Pancreas (tissue), 10 donors: ENCODE measurements at places on chromosomes 5 and 9. TPM values are rescaled to one million over a fixed set of nuclear protein-coding genes. Genes with fewer than 3 reads are reported as not detected.

GRCh38 chr5:16519435-16519834, 53.8 kb upstream of the ZNF622 start:
- H3K36me3 ChIP-seq = no peaks in the 10 kb centered on the region
- DNase-seq = no peak
- H3K4me3 ChIP-seq = no peak overlapping the region
- no peaks in the 10 kb centered on the region for H3K27me3 ChIP-seq

TMEM215 gene
- not detected for total RNA-seq

PCDHGB1 gene
- 1.7 TPM for total RNA-seq

- H3K4me3 ChIP-seq = no peak overlapping the region
- H3K27me3 ChIP-seq = no peaks in the 10 kb centered on the region
- no peaks in the 10 kb centered on the region for H3K36me3 ChIP-seq
- H3K27ac ChIP-seq = no peak overlapping the region
- no peaks in the 10 kb centered on the region for H3K4me1 ChIP-seq
Observed at GRCh38 chr9:124290743-124291554, 33.2 kb downstream of the NEK6 start.

- H3K27ac ChIP-seq = no peak overlapping the region
- no peaks in the 10 kb centered on the region for H3K4me1 ChIP-seq
- H3K36me3 ChIP-seq = no peaks in the 10 kb centered on the region
- no peak for DNase-seq
- H3K27me3 ChIP-seq = no peaks in the 10 kb centered on the region
Observed at GRCh38 chr5:174895360-174895759, 171.0 kb downstream of the MSX2 start.

DNA sequence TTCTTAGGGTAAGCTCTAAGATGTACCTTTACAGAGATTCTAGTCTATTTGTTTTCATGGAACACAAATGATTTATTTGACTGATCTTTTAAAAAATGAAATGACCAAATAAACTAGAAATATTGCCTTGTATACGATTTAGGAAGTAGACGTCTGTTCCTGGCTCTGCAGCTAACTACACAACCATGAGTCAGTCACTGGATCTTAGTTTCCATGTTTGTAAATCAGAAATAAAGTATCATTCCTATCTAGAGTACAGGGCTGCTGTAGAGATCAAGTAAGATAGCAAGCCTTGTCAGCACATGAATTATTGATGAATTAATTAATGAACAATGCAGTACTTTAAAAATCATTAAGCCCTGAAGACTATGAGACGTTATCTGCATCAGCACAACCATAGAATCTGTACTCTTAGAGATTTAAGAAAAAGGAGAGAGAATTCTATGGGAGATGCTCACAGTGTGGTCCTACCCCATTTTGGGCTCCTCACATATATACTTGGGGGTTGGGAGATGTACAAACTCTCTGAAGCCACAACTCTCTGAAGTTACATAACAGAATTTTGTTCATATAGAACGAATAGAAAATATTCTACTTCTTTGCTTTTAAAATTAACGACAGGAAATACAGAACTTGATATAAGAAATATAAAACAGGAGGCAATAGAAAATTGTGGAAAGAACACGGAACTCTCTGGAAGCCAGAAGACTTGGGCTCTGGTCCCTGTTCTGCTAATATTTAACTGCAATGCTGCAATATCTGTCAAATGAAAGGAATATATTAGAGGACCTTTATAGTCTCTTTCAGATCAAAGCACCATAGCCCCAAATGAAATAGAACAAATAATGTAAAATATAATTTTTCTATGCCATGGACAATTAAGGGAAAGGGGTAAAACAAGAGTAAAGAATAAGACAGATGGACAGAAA, 48.4 kb upstream of the HNRNPA0 start:
- DNase-seq = no peak
- H3K4me3 ChIP-seq = no peak overlapping the region
- peaks cover 22% of the 10 kb centered on the region for H3K4me1 ChIP-seq

- H3K36me3 ChIP-seq = peaks cover 3% of the 10 kb centered on the region
- no peaks in the 10 kb centered on the region for H3K27me3 ChIP-seq
- H3K4me3 ChIP-seq = no peak overlapping the region
- H3K4me1 ChIP-seq = no peaks in the 10 kb centered on the region
- no peak for DNase-seq
- H3K27ac ChIP-seq = no peak overlapping the region
Observed at GRCh38 chr5:98004463-98004862, 769.0 kb upstream of the RGMB start.

DNA sequence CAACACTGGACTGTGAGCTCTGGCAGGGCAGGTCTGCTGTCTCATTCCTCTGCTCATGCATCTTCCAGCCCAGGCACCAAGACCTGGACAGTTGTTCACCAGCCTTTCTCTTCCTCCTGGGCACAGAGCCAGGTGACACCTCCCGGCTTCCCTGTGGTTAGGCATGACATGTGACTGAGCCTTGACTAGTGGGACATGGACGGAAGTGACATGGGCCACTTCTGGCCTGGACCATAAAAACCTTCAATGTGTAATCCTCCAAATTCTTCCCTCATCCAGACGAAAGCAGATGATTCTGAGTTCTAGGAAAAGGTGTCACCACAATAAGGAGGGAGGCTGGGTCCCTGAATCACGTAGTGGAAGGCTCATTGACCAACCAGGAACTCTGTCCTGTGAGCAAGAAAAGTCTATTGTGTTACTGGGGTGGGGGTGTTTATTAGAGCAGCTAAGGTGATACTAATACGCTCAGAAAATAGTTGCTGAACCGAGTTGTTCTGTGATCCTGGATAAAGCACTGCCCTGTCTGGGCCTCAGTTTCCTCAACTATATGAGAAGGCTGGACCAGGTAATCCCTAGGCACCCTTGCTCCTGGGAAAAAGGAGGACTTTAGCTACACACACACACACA, 26.6 kb upstream of the CRB2 start:
- no peak for DNase-seq
- H3K4me3 ChIP-seq = no peak overlapping the region
- no peaks in the 10 kb centered on the region for H3K27me3 ChIP-seq

ENG gene
- total RNA-seq = 15.1 TPM

DNA sequence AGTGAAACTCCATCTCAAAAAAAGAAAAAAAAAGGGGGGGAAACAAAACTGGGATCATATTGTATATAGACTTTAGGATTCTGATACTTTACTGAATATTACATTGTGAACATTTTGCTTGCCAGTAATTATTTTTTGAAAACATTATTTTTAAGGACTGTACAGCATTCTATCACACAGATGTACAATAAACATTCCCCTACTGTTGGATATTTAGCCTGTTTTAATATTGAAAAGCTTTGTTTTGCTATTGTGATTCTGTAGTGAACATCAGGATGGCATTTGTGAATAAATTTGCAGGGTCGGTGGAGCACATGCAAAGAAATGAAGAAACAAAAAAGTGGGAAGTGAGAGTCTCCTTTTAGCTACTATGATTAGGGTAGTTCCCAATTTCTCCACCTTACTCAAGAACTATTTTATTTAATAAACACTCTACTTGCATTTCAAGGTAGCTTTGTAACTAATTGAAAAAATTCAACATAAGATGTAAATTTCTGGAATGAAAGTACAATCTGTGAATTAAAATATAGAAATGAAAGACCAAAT, 18.7 kb downstream of the RASGRF2 start:
- H3K27me3 ChIP-seq = no peaks in the 10 kb centered on the region
- no peak for DNase-seq
- no peaks in the 10 kb centered on the region for H3K36me3 ChIP-seq
- H3K4me3 ChIP-seq = no peak overlapping the region

PLGRKT gene
- 7.2 TPM for total RNA-seq

ROPN1L gene
- 1.0 TPM for total RNA-seq

- no peak overlapping the region for H3K27ac ChIP-seq
- no peak for DNase-seq
- H3K4me1 ChIP-seq = no peaks in the 10 kb centered on the region
- H3K36me3 ChIP-seq = no peaks in the 10 kb centered on the region
- no peaks in the 10 kb centered on the region for H3K27me3 ChIP-seq
Observed at GRCh38 chr5:153543288-153543687, 52.8 kb downstream of the GRIA1 start.

DNA sequence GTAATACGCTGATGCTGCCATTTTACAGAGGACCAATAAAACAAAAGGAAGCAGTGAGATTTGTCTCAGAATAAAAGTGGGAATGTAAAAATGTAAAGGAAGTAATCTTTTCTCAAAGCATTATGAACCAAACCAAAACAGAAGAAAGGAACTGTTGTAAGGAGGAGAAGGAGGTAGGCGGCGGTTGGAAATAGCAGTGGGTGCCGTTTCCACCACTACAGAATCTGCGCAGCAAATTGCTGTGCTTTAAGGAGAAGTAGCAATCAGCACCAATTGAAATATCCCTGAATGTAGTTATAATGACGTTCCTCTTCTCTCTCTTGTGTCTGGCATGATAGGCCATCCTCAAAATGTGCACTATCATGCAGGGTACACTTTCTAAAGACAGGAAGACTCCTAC, 455.1 kb upstream of the TLE4 start:
- no peaks in the 10 kb centered on the region for H3K36me3 ChIP-seq
- H3K27ac ChIP-seq = no peak overlapping the region
- H3K4me1 ChIP-seq = no peaks in the 10 kb centered on the region
- DNase-seq = no peak

DNA sequence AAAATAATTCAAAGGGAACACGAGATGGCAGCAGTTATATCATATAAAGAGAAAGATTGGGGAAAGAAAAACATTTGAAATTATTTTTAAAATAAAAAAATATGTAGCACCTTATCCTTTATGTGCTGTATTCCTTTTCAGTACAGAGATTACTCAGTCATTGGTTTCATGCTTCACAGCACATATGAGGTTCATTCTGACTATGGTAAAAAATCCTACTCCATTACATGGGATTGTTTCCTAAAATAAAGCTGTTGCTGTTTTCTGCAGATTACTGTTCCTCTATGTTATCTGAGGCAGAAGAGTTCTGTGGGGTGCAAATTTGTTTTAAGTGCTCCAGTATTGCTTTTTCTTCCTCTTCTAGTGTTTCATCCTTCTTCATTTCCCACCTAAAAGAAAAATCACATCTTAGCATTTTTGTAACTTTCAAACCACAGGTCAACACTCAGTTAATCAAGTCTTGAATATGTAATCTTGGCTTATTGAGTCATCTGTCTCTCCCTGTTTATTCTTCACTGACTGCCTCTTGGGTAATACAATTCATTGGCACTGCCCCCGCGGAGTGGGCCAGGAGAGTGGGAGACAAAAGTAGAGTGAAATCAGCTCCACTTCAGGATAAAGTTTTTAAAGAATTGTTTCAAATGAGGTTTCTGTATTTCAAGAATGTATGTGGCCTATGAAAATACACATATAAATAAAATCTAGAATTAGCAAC, 412.5 kb upstream of the POU5F2 start:
- no peaks in the 10 kb centered on the region for H3K4me1 ChIP-seq
- no peak overlapping the region for H3K27ac ChIP-seq
- DNase-seq = no peak
- no peaks in the 10 kb centered on the region for H3K27me3 ChIP-seq

FABP6 gene
- total RNA-seq = not detected

SLC4A9 gene
- total RNA-seq = not detected

DNA sequence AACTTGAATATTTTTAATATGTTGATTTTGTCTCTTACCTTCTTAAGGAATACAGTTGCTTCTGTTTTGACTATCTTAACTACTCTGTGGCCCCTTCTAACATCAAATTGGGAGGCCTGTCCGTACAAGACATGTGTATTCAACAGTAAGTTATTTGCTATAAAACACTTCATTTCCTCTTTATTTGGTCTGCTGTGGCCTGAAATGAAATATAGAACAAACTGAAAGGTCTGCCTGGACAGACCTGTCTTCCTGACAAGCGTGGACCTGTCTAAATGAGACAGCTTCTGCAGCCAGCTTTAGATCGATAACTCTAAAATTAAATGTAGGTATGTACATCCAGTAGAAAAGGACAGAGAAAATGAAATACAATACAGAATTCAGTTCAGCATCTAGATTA, 2.2 kb upstream of the LPAR1 start:
- DNase-seq = no peak
- H3K27ac ChIP-seq = no peak overlapping the region
- H3K36me3 ChIP-seq = no peaks in the 10 kb centered on the region
- no peaks in the 10 kb centered on the region for H3K27me3 ChIP-seq
- H3K4me1 ChIP-seq = peaks cover 14% of the 10 kb centered on the region

- no peak for DNase-seq
- peak overlapping the region; percentile 34 for H3K4me3 ChIP-seq
- H3K27ac ChIP-seq = peak overlapping the region; percentile 64
- H3K4me1 ChIP-seq = peaks cover 6% of the 10 kb centered on the region
Observed at GRCh38 chr9:5449521-5450358, 602 bp upstream of the CD274 start.

DNA sequence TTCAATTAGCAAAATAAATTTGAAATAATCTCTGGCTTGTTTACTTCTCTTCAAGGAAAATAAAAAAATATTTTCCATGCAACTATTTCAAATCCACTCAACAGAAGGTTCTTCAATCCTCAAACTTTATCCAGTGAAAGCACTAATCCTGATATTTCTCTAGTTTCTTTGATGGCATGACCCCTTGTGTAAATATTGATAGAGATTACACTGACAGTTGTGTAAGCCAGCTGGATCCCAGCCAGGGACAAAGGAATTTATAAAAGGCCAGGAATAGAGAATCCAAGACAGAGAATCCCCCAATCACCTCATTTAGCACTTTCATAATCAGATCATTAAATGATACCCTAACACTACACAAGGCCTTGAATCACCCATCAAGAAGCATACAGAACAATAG, 135.2 kb downstream of the GNA14 start:
- no peaks in the 10 kb centered on the region for H3K36me3 ChIP-seq
- no peak overlapping the region for H3K4me3 ChIP-seq
- DNase-seq = no peak

GRCh38 chr9:96555567-96556386, 63.9 kb downstream of the CDC14B start:
- peaks cover 3% of the 10 kb centered on the region for H3K36me3 ChIP-seq
- H3K27me3 ChIP-seq = no peaks in the 10 kb centered on the region
- DNase-seq = no peak
- no peaks in the 10 kb centered on the region for H3K4me1 ChIP-seq

DNA sequence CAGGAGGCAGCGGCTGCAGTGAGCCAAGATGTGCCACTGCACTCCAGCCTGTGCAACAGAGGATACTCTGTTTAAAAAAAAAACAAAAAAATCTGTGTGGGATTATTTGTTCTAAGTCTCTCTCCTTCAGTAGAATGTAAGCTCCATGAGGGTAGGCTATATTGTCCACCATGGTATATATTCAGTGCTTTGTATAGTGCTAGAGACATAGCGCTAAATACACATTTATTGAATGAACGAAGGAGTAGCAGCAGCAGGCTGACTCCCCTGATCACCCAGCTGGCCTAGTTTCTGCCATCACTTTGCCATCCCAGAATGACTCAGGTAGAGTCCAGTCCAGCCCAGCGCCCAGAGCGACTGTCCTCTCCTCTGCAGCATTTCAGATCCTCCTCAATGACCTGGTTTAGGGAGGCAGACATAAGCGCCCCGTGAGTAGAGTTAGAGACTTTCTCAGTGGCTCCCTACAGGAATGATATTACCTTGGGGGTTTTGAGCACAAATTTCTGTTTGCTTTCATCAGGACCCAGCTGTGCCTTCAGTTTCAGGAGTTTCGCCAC, 716 bp downstream of the HARS1 start:
- no peaks in the 10 kb centered on the region for H3K27me3 ChIP-seq
- peaks cover 9% of the 10 kb centered on the region for H3K4me1 ChIP-seq
- H3K36me3 ChIP-seq = peaks cover 14% of the 10 kb centered on the region
- H3K4me3 ChIP-seq = peak overlapping the region; percentile 41
- H3K27ac ChIP-seq = peak overlapping the region; percentile 79

- no peaks in the 10 kb centered on the region for H3K36me3 ChIP-seq
- DNase-seq = no peak
- H3K4me1 ChIP-seq = no peaks in the 10 kb centered on the region
- no peak overlapping the region for H3K4me3 ChIP-seq
Observed at GRCh38 chr5:75243100-75243499, 6.4 kb upstream of the ANKRD31 start.

PCA3 gene
- total RNA-seq = not detected
